Stimulated activated CD4-positive, alpha-beta T cell treated with anti-CD3 and anti-CD28 coated beads, Interleukin-12 subunit alpha, Interleukin-12 subunit beta, amount 100 ng/mL, for 48 hours (primary cell): ENCODE measurements at places on chromosomes 6 and 20.

DNA sequence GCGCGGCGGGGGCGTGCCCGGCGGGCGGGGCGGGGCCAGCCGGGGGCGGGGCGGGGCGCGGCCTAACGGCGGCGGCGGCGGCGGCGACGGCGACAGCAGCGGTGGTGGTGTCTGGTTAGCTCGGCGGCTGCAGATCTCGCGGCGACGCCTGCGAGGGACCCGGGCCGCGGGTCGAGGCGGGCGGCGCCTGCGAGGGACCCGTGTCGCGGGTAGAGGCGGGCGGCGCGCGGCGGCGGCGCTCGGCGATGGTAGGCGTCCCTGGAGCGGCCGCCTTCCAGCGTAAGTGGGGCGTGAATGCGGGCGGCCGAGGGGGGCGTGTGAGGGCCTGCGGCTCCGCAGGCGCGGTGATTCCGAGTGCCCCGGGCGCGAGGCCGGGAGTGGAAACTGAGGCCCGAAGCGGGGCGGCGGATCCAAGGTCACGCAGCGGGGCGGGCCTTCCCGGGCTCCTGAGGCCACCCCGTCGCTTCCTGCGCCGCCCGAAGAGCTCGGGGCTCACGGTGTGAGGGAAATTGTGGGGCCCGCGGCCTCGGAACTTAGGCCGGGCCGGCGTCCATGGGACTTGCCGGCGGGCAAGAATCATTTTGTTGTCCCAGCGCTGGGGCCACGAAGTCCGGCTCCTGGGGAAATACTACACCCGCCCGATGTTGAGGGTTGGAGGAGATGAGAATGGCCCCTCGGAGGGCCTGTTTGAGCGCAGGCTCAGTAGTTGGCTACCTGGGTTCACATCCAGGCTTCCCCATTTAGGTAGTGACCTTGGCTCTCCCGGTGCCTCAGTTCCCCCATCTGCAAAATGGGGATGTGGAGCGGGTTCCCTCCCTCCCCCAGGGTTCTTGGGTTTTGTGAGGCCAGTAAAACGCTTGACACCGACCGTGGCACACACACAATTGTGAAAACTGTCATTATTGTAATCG is at the start of gene CBFA2T2:
Gene CBFA2T2, plus strand, starts transcription at position 74 of the 911 bp plus-strand sequence. Its CDS starts 172 bp downstream, at position 246.
- peak; percentile 2 for DNase-seq

GRCh38 chr6:116476002-116476678 is 15.0 kb downstream of the CALHM6 start:
- no peak for DNase-seq

- no peak for DNase-seq
Observed at GRCh38 chr6:138162955-138163575, 1.3 kb downstream of the ARFGEF3 start.

GRCh38 chr6:31352683-31353383 is 4.1 kb downstream of the HLA-B start:
- no peak for DNase-seq

- no peak for DNase-seq
Observed at GRCh38 chr6:130119211-130119610, 100.8 kb downstream of the L3MBTL3 start.

DNA sequence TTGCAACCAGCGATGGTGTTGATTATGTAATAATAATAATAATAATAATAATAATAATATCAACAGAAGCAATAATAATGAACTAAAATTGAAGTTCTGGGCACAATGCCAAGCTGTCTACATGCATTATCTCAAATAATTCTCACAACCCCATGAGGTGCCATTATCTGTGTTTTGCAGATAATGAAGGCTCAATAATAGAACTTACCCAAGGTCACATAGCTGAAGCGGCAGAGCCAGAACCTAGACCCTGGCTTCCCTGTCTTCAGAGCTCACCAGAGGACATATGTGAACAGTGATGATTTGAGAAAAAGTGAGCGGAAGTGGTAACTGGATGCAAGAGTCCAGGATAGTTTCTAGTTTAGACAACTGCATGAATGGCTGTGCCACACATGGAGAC is 91.0 kb downstream of the HIVEP1 start:
- DNase-seq, result no peak

- no peak for DNase-seq
Observed at GRCh38 chr20:14303651-14304050, 33.8 kb downstream of the FLRT3 start.

GRCh38 chr6:34546551-34547321 is 9.4 kb downstream of the SPDEF start:
- DNase-seq, result no peak

DNA sequence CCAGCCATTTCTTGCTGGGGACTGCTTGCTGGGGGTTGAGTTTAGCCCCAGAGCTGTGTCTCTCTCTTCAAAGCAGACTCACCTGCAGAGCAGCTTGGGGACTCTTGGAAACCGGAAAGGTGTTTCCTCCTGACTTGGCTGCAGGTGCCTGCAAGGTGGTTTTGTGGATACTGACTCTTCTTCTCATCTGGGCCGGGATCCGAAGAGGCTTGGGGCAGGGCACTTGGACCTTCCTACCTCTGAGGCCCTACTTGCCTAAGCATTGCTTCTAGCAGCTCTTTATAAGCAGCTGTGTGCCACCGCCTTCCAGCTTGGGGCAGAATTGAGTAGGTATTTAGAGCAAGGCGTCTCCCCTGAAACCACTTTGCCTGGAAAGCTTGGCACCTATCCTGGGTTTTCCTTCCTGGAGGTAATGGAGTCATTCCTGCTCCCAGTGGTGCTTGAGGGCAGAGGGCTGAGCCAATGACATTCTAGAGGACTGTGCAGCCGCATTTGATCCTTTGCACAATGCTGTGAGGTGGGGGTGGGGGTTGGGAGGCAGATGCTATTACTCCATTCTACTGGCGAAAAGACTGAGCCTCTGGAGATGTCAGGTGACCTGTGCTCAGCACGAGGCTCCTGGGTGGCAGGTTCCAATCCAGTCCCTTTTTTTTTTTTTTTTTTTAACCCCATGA is 3.4 kb upstream of the CTSZ start:
- DNase-seq, result no peak

DNA sequence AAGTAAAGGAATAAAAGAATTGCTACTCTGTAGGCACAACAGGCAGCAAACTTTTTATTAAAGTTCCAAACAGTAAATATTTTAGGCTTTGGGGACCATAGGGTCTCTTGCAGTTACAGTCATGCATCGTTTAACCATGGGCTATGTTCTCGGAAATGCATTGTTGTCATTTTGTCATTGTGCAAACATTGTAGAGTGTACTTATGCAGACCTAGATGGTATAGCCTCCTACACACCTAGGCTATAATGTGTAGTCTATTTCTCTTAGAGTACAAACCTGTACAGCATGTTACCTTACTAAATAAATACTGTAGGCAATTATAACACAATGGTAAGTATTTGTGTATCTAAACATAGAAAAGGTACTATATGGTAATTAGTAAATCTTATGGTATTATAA is 54.7 kb downstream of the CDS2 start:
- DNase-seq, result no peak

DNA sequence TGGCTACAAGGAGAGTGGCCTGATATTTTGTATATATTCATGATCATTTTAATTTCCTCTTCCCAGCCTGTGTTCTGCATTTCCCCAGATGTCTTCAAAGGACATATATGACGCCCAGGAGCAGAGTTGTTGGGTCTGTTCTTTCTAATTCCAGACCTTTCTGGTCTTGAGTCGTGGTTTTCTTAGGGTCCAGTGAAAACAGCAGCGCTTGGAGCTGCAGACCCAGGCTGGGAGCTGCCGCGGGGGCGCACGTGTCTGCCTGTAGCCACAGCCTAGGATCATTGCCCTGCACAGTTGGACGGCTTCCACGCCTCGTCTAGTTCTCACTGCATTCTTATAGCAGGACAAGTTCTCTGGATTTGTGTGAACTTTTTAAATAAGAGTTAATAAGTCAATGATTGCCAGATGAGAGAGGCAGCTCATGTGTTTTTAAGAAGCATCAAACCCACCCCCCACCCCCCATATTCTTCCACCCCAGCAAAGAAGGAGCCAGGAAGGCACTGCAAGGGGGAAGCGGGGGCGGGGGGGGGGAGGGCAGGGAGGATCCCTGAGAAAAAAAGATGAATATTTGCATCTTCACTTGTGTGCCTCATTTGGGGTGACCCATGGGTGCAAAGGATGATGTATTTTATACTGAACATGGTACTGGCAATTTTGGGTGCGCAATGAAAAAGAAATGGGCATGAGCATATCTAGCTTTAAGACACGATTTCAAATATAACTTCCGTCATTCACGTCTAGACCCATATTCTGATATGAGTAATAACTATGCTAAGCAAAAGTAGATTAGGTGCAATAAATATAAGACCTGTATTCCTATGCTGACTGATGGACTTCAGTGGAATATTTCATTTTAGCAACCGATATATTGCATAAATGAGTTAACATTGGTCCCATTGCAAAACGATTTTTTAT is 160.0 kb downstream of the TBXT start:
- no peak for DNase-seq

GRCh38 chr6:37456816-37457560 is 24.0 kb downstream of the CMTR1 start:
- DNase-seq, result no peak

DNA sequence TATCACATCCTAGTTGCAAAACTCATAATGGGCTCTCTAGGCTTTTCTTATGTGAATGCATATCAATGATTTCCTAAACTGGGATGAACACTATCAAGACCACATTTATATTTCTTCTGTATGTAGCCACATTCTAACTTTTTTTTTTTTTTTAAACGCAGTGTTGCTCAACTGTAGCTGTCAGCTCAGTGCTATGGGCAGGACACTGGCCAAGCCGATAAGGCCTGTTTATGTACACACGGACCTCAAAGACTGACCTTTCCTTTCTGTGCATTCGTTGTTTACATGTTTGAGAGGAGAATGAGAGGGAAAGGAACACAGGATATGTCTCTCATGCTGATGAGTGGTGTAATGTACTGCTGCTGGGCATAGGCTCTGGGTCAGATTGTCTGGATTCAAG is 75.1 kb upstream of the B3GAT2 start:
- no peak for DNase-seq

GRCh38 chr6:3405679-3406078 is 51.2 kb downstream of the SLC22A23 start:
- DNase-seq, result no peak

- DNase-seq, result no peak
Observed at GRCh38 chr6:110776413-110776812, 38.9 kb downstream of the CDK19 start.

DNA sequence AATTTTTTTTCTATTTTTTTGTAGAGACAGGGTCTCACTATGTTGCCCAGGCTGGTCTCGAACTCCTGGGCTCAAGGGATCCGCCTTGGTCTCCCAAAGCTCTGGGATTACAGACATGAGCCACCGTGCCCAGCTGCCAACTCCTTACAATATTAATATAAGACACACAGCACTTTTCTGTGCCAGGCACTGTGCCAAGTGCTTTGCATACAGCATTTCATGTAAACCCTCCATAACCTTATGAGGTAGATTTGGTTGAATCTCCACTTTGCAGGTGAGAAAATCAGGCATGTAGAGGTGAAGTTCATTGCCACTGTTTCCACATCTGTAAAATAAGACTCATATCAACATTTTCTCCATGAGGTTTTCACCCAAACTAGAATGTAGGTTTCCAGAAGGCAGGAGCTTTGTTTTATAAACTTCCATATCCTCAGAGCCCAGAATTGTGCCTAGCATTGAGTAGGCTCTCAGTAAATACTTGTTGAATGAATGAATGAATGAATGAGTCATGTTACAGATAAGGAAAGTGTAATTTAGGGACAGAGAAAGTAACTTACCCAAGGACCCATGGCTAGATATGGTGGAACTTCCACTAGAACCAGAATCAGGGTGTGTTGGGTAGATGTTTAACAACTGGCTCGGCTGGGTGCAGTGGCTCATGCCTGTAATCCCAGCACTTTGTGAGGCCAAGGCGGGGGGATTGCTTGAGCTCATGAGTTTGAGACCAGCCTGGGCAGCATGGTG is 3.0 kb upstream of the CTNNBL1 start:
- no peak for DNase-seq

- DNase-seq, result no peak
Observed at GRCh38 chr6:46207174-46207573, 36.4 kb upstream of the ENPP5 start.

DNA sequence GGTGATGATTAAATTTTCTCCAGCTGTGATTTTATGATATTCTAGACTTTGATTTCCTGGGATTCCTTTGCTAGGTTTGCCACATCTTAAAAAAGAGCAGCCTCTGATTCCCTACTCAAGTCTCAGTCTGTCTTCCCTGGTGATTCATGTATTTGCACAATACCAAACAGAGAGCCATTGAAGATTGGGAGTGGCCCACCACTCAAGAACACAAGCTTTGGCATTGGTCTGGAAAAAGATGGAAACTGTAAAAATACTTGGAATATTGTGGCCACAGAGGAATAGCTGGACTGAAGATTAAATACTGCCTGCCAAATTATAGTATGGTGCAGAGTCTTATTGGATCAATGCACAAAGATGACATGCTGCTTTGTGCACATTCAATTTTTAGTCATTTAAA is 32.9 kb downstream of the PTCHD4 start:
- no peak for DNase-seq

- DNase-seq, result no peak
Observed at GRCh38 chr6:8085053-8085511, 17.3 kb downstream of the EEF1E1 start.

GRCh38 chr6:43784049-43784855 is 14.2 kb downstream of the VEGFA start:
- DNase-seq, result no peak

DNA sequence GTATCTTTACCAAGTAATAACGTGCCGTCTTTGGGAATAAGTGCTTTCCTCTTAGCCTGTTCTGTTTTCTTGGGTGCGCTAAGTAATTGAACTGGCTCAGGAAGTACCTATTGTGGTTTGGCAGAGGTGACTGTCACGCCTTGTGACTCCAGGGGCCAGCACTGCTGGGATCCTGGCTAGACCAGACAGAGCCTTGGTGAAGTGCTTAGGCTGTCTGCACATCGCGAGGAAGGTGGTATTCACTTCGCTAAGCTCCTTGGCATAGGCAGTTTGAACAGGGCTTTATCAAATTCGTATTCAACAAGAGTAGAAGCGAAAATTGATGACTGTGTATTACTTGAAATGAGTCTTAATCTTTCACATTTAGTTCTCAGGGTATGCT is 17.6 kb downstream of the PRDM1 start:
- no peak for DNase-seq

DNA sequence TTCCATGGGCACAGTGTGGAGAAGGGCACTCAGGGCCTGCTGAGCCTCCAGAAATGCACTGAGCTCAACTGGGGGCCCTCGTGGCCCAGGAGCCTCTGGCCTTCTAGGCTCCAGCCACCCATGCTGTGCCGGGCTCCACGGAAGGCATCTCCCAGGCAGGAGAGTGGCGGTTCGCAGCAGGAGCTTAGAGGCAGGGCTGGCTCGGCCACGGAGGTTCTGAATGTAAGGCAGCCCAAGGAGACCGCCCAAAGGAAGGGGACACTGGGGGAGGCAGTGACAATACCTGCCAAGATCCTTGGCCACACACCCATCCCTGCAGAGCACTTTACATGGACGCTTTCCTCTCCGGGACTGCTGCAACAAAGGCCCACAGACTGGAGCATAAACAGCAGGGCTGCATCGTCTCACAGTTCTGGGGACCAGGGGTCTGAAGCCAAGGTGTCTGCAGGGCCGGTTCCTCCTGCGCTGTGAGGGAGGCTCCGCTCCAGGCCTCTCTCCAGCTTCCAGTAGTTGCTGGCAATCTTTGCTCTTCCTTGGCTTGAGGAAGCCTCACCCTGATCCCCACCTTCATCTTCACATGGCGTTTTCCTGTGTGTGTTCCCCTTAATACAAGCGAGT is 128.2 kb upstream of the CDH4 start:
- DNase-seq, result no peak

GRCh38 chr6:87541744-87542143 is 48.0 kb downstream of the RARS2 start:
- DNase-seq, result no peak
